ENCODE measurements at places on chromosomes 2 and 18.

- no peak for DNase-seq
- no peak overlapping the region for H3K27ac ChIP-seq
- no peaks in the 10 kb centered on the region for H3K27me3 ChIP-seq
- no peaks in the 10 kb centered on the region for H3K36me3 ChIP-seq
- H3K4me3 ChIP-seq: no peak overlapping the region
These were observed 14.1 kb downstream of the ZNF516 start for GRCh38 chr18:76480913-76481312.

DNA sequence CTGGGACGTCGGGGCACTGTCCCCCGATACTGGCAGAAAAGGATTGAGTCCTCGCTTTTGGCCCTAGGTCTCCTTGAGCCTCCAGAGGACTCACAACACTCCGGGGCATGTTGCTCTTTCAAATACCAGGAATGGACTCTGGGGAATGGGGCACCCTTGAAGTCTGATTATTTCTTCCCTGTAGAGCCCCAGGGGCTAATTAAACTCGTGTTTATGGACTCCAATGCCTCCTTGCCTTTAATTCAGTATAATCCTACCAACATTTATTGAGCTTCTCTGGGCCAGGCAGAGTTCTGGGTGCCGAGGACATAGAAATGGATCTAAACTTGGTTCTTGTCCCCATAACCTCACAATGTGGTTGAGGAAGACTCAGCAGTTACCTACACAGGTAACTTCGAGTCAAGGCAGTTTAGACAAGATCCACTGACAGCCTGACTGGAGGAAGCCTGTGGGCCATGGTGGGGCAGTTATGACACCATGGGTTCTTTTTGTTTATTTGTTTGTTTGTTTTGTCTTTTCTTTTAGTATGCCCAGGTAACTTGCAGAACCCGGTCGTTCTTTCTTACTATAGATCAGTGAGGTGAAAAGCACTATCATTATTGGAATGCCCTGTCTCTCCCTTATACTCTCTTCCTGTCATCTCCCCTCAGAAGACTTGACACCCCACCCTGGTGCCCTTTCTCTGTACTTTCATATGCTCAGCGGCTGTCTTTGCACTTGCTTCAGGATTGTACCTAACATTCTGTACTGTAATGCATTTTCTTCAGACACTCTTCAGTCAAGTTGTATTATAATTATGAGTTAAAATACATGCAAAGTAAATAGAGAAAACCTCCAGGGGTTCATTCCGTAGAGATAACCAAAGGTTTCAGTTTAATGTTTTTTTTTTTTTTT lies 3.2 kb downstream of the CFLAR start:
- H3K27me3 ChIP-seq: no peaks in the 10 kb centered on the region
- no peak for DNase-seq
- H3K4me3 ChIP-seq: peak overlapping the region; percentile 98
- peaks cover 5% of the 10 kb centered on the region for H3K36me3 ChIP-seq

DNA sequence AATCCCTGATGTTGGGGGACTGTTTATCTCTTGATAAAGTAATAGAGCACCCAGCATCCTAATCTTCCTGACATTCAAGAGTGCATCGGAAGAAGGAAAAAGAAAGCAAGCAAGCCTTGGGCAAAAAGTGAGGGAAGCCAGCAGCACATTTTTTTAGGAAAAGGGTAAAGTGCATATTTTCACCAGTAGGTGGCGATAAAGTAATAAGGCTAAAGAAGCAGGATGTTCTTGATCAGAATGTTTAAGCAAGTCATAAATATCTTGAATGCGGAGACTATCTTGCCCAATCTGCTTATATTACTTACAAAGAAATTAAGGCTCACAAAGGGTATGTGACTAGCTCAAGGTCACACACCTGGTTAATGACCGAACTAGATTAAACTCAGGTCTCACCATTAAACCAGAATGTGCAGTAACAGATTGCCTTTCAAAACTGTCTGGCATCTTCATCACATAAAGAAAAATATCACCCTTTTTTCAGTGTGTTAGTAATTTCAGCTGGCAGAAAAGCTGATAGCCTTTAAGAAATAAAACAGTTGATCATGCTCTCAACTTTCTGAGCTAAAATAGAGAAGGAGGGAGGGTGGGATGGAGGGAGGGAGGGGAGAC lies 83.8 kb downstream of the VIT start:
- no peaks in the 10 kb centered on the region for H3K27me3 ChIP-seq
- H3K27ac ChIP-seq: no peak overlapping the region
- peaks cover 6% of the 10 kb centered on the region for H3K4me1 ChIP-seq
- DNase-seq: no peak

DNA sequence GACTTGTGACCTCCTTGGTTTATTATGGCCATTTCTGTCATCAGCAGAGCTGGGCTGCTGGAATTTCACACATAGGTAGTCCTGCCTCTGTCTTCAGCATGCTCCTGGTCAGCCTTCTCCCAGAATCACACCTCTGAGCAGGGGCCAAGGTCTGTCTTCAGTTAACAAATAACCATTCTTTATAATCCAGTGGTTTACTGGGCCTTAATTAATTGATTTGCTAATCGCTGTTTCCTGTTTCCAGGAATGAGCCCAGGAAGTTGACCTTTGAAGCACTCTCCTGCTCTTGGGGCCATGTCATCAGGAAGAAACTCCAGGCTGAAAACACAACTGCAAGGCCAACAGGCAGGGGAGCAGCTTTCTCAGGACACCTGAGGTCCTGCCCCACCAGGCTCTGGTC lies 278.5 kb downstream of the SRBD1 start:
- H3K27ac ChIP-seq: no peak overlapping the region
- H3K36me3 ChIP-seq: no peaks in the 10 kb centered on the region
- H3K4me1 ChIP-seq: no peaks in the 10 kb centered on the region
- DNase-seq: no peak
- H3K4me3 ChIP-seq: no peak overlapping the region

DNA sequence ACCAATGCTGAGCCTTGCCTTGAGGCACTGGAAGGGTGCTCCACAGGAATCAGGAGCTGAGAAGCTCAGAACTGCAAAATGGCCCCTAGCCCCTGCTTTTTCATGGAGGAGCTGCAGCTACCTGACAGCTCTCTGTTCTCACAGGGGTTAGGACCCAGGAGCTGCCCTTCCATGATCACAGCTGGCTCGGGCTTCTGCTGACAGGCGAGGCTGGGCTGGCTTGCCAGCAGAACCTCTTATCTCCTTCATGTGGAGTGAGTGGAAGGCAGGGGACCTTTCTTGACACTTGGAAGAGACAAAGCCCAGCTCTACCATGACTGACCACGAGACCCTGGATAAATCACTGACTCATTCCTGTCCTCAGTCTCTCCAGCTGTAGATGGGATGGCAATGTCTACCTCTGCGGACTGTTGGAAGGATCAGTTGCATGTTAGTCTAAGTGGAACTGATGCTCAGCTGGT lies 113.4 kb downstream of the CAPN13 start:
- peaks cover 48% of the 10 kb centered on the region for H3K4me1 ChIP-seq
- no peaks in the 10 kb centered on the region for H3K27me3 ChIP-seq
- H3K36me3 ChIP-seq: no peaks in the 10 kb centered on the region
- peak; percentile 46 for DNase-seq
- H3K27ac ChIP-seq: peak overlapping the region; percentile 95

GRCh38 chr2:148957023-148957422 lies 81.5 kb upstream of the LYPD6B start:
- H3K4me3 ChIP-seq: no peak overlapping the region
- H3K27ac ChIP-seq: no peak overlapping the region
- H3K27me3 ChIP-seq: no peaks in the 10 kb centered on the region
- no peaks in the 10 kb centered on the region for H3K4me1 ChIP-seq
- no peaks in the 10 kb centered on the region for H3K36me3 ChIP-seq

- H3K4me1 ChIP-seq: peaks cover 13% of the 10 kb centered on the region
- H3K4me3 ChIP-seq: no peak overlapping the region
- no peak for DNase-seq
- no peaks in the 10 kb centered on the region for H3K36me3 ChIP-seq
- no peak overlapping the region for H3K27ac ChIP-seq
These were observed 46.9 kb upstream of the EFEMP1 start for GRCh38 chr2:55970500-55970899.

GRCh38 chr18:32761231-32761630 lies 11.6 kb downstream of the KLHL14 start:
- DNase-seq: no peak
- no peak overlapping the region for H3K27ac ChIP-seq
- no peak overlapping the region for H3K4me3 ChIP-seq
- H3K4me1 ChIP-seq: no peaks in the 10 kb centered on the region
- H3K36me3 ChIP-seq: no peaks in the 10 kb centered on the region

DNA sequence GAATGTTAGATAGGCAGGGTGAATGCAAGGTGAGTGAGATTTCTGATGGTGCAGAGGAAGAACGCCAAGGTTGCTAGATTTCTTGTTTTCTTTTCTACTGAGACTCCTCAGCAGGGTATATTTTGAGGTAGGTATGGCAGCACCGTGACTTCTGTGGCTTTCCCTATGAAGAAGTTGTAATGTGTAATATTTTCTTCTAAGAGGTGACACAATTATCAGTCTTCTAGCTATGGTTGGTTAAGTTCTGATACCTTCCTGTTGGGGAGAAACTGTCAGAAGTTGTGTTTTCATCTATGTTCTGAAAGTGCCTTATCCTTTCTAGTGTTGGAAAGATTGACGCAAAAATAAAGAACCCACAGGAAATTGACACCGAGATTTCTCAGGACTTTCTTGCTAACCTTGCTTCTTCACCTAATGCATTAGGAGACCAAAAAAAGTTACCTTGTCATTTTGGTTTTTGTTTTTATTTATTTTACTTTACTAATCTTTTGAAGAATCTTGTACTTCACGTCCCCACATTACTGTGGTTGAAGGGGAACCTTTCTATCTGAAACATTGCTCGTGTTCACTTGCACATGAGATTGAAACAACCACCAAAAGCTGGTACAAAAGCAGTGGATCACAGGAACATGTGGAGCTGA lies 11.9 kb downstream of the IL18R1 start:
- H3K4me1 ChIP-seq: no peaks in the 10 kb centered on the region
- no peaks in the 10 kb centered on the region for H3K27me3 ChIP-seq
- no peak overlapping the region for H3K4me3 ChIP-seq
- no peak overlapping the region for H3K27ac ChIP-seq

DNA sequence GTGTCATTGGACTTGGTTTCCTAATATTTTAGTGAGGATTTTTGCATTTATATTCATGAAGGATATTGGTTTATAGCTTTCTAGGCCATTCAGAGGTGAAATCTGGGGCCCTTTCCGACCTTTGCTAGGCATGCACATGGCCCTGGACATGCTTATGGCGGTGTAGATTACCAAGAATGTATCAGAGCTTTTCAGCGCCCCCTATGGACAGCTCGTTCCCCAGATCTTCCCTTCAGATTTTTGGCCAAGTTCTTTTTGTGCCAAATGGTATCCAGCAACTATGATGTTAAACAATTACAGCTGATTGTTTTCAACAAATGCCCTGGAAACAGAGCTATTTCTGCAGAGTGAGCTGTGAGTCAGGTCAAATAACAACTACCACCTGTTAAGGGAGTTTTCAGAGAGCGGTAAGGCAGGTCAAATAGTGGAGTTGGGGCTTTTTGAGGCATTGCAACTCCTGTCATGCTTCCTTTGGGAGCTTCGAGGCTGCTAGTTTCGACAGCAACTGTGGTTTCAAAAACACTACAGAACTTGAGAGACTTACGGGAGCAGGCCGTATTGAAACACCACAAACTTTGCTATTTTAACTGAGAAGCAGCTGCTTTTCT lies 188.3 kb downstream of the ZNF516 start:
- no peak overlapping the region for H3K4me3 ChIP-seq
- DNase-seq: no peak

DNA sequence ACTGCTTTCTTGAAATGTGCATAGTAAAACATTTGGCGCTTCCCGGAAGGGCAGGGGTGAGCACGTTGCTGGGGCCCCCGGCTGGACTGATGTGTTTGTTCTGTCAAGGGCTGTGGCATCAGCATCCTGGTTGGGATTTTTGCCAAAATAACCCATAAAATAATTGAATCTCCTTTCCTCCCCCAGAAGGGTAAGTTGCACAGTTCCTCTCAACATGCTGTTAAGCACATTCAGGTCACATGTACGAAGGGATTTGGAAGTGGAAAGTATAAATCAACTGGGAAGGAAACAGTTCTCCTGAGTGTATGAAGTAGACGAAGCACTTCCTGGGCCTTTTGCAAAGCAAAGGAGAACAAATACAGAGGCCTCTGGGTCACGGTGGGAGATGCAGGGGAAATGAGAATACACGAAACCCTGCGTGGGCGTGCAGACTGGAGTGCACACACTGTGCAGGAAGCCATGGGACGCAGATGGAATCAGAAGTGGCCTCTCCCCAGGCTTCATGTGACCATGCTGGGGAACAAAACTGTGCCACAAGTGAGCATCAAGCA lies 183.9 kb downstream of the LPIN1 start:
- H3K4me3 ChIP-seq: no peak overlapping the region
- H3K27ac ChIP-seq: no peak overlapping the region
- DNase-seq: no peak
- H3K27me3 ChIP-seq: no peaks in the 10 kb centered on the region

DNA sequence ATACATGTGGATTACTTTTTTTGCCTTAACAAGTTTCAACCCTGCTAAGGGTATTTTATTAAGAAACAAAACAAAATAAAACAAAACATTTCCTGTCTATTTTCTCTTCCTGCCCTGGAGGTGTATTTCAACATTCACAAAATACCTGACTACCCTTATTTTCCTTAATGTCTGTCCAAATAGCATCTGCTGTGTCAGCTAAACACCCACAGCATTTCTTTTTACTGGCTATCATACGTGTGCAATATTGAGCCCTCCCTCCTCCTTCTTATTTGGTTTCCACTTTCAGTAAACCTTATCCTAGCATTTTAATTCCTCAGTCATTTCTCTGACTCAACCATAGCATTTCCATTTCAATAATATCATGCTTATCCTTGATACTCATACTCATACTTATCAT lies 1420.0 kb upstream of the ZEB2 start:
- DNase-seq: no peak
- H3K27ac ChIP-seq: no peak overlapping the region
- no peaks in the 10 kb centered on the region for H3K36me3 ChIP-seq
- no peaks in the 10 kb centered on the region for H3K4me1 ChIP-seq
